ENCODE measurements at places on chromosomes 11 and 22. TPM values are rescaled to one million over a fixed set of nuclear protein-coding genes. Genes with fewer than 3 reads are reported as not detected.

TST gene
- 42.7 TPM for total RNA-seq

HEPN1 gene
- not detected for total RNA-seq

OR51S1 gene
- not detected for total RNA-seq

OR10A2 gene
- total RNA-seq: not detected

IGHMBP2 gene
- total RNA-seq: 18.1 TPM

APOBEC3B gene
- 1.4 TPM for total RNA-seq

TBC1D10A gene
- total RNA-seq: 39.3 TPM

EIF3D gene
- 228 TPM for total RNA-seq

DNA sequence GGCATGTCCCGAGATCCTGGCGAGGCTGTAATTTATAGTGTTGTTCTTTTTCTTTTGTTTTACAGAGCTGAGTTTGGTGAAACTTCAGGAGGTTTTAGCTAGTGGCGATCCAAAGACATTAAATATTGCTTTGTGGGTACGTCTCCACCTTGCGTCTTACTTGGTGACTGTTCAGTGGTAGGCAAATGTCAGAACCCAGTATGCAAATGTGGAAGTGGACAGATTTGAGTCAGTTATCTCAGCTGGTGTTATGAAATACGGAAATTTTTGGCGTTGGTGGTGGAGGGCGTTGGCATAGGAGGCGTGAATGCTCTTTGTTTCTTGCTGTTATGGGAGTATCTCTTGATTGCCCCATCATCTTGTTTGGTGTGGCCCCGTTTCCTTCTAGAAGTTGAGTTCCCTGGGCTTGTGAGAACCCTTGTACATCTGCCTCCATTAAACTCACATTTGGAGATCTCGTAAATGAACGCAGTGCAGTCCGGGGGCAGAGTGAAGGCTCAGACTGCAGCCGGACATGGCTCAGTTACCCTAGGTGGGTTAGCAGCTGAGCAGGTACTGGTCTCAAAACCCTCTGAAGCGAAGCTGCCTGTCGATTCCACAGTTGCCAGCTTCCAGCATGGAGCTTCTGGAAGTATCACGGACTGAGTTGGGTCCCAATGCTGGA is 39.9 kb downstream of the PTPRJ start:
- H3K36me3 ChIP-seq: no peaks in the 10 kb centered on the region
- no peaks in the 10 kb centered on the region for H3K27me3 ChIP-seq
- no peak overlapping the region for H3K4me3 ChIP-seq
- no peak for DNase-seq

DNA sequence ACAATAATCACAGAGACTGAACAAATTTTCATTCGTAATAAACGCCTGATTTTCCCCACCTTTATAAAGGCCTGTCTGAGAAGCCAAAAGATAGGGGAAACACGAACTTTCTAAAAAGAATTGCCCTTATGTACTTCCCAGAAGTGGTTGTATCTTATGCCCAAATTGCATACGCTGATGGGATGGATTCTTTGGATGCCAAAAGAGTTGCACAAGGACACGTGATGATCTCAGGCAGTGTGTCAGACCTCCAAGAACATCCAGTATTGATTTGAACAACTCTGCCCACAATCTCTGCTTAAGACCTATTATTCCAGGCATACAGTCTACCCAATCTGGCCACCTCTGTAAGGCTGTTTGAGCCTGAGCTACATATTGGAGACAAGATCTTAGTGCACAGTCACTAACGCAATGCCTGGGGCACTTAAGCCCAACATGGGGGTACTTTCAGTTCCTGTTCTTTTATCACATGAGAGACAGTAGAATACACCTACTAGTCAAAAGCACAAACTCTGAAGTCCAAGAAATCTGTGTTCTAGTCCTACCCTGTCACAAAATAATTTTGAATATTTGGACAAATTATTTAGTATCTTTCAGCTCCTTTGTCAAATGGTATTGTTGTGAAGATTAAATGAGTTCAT is 38.9 kb downstream of the OR10A6 start:
- H3K27ac ChIP-seq: no peak overlapping the region
- H3K36me3 ChIP-seq: no peaks in the 10 kb centered on the region
- DNase-seq: no peak
- H3K4me1 ChIP-seq: no peaks in the 10 kb centered on the region
- no peak overlapping the region for H3K4me3 ChIP-seq

- H3K36me3 ChIP-seq: no peaks in the 10 kb centered on the region
- DNase-seq: peak; percentile 7
- H3K4me1 ChIP-seq: no peaks in the 10 kb centered on the region
- H3K4me3 ChIP-seq: no peak overlapping the region
- H3K27me3 ChIP-seq: no peaks in the 10 kb centered on the region
These were observed 11.8 kb downstream of the UPB1 start for GRCh38 chr22:24506802-24507438.

- peak; percentile 56 for DNase-seq
- peaks cover 4% of the 10 kb centered on the region for H3K4me1 ChIP-seq
- H3K27me3 ChIP-seq: no peaks in the 10 kb centered on the region
- H3K36me3 ChIP-seq: no peaks in the 10 kb centered on the region
- H3K27ac ChIP-seq: peak overlapping the region; percentile 77
- H3K4me3 ChIP-seq: peak overlapping the region; percentile 70
These were observed 504 bp downstream of the CFL1 start for GRCh38 chr11:65857500-65857852.

GRCh38 chr11:132256528-132257279 is 886.3 kb downstream of the NTM start:
- no peaks in the 10 kb centered on the region for H3K27me3 ChIP-seq
- no peaks in the 10 kb centered on the region for H3K36me3 ChIP-seq
- no peak overlapping the region for H3K27ac ChIP-seq
- no peak for DNase-seq
- no peak overlapping the region for H3K4me3 ChIP-seq

DNA sequence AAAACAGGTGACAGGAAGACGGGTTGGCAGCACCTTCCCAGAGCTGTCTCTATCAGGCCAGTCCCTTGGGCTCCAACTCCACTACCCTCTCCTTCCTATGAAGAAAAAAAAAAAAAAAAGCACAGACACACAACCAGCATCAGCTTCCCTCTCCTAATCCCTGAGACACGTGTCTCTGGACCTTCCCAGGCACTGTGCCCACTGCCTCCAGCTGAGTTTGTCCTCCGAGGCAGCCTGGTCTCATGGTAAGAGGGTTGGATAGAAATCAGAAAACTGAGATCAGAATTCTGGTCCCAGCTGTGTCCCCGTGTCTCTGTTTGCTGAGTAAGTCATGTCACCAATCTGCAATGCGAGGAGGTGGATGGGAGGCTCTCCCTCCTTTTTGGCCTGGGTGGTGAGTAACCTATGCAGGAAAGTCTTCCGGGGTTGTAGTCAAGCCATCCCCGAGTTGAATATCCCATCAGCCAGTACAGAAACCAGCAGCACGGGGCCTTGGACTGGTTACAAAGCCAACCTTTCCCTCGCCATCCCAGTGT is 193.7 kb upstream of the TBCEL start:
- H3K27me3 ChIP-seq: no peaks in the 10 kb centered on the region
- H3K4me1 ChIP-seq: no peaks in the 10 kb centered on the region
- no peaks in the 10 kb centered on the region for H3K36me3 ChIP-seq
- H3K27ac ChIP-seq: no peak overlapping the region

DNA sequence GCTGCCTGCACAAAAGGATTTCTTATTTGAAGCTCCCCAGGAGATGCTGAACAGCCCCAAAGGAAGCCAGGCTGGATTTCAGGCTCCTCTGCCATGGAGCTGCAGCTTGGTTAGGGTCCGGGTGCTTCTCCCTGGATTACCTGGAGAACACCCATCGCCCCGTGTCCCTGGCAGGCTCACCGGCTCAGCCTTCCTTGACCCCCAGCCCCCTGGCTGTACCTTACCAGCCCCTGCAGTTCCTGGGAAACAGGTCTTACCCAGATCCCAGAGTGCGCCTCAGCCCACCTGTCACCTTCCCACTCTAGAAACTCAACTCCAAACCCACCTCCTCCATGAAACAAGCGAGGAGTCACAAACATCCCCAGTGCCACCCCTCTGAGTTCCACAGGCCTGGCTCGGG is 45.3 kb upstream of the CD5 start:
- H3K36me3 ChIP-seq: no peaks in the 10 kb centered on the region
- no peak overlapping the region for H3K4me3 ChIP-seq
- no peak overlapping the region for H3K27ac ChIP-seq
- no peak for DNase-seq
- no peaks in the 10 kb centered on the region for H3K27me3 ChIP-seq
- H3K4me1 ChIP-seq: no peaks in the 10 kb centered on the region

- no peak overlapping the region for H3K27ac ChIP-seq
- no peak for DNase-seq
- H3K36me3 ChIP-seq: no peaks in the 10 kb centered on the region
- H3K27me3 ChIP-seq: no peaks in the 10 kb centered on the region
- H3K4me3 ChIP-seq: no peak overlapping the region
- no peaks in the 10 kb centered on the region for H3K4me1 ChIP-seq
These were observed 25.3 kb downstream of the CEP295 start for GRCh38 chr11:93686812-93687211.

DNA sequence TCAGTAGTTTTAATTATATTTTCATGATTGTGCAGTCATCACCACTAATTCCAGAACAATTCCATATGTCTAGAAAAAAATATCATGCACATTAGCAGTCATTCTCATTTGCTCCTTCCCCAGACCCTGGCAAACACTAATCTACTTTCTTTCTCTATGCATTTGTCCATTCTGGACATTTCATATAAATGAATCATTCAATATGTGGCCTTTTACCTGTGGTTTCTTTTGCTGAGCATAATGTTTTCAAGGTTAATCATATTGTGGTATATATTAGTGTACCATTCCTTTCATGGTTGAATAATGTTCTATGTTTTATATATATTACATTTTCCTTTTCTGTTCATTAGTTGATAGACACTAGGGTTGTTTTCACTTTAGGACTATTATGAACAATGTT is 811.1 kb upstream of the RAG2 start:
- no peaks in the 10 kb centered on the region for H3K36me3 ChIP-seq
- no peak overlapping the region for H3K4me3 ChIP-seq
- H3K27me3 ChIP-seq: no peaks in the 10 kb centered on the region
- H3K4me1 ChIP-seq: no peaks in the 10 kb centered on the region
- DNase-seq: no peak

- H3K36me3 ChIP-seq: no peaks in the 10 kb centered on the region
- DNase-seq: no peak
- no peaks in the 10 kb centered on the region for H3K4me1 ChIP-seq
- H3K27ac ChIP-seq: no peak overlapping the region
- no peaks in the 10 kb centered on the region for H3K27me3 ChIP-seq
- no peak overlapping the region for H3K4me3 ChIP-seq
These were observed 10.4 kb upstream of the EIF3M start for GRCh38 chr11:32573228-32573627.

DNA sequence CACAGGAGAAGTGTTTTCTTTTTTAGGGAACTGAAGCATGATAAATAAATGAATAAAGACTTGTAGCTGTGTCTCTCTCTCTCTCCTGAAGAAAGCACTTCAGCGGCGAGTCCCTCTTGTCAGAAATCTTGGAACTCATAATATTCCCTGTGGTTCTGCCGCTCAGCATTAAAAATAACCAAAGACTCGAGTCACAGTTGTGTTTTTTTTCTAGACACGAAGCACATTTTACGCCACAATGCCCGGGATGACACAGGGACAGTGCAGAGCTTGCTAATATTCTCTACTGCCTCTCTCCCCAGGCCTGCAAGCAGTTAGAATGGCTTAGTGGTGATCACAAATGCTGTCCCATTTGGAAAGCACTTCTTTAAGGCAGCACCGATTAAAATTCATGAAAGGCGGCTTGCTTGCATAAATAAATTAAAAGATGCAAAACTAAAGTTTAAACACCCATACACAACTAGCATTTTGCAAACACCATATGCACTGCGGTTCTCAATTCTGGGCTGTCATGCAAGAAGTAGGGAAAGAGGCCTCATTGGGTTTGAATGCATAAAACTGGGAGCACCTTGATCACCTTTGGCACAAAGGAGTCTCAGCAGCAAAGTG is 597.4 kb downstream of the SOX6 start:
- DNase-seq: no peak
- no peaks in the 10 kb centered on the region for H3K36me3 ChIP-seq
- no peak overlapping the region for H3K27ac ChIP-seq

DNA sequence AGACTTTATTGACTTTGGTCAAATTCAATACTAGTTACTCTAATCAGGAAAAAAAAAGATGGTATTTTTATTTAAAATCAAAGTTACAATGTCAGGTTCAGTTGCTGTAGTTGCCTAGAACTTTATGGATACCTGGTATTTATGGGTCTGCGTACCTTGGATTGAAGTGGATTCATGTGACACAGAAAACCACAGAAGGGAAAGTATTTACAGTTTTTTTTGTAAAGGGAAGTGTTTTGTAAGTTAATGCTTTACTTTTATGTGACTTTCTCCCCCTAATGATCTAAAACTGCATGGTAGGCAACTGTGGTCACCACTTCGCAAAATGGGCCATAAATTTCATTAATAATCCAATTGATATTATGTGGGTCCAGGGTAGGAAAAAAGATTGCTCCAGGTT is 65.2 kb upstream of the ADA2 start:
- H3K27me3 ChIP-seq: no peaks in the 10 kb centered on the region
- H3K4me3 ChIP-seq: no peak overlapping the region
- H3K36me3 ChIP-seq: no peaks in the 10 kb centered on the region
- no peak for DNase-seq

DNA sequence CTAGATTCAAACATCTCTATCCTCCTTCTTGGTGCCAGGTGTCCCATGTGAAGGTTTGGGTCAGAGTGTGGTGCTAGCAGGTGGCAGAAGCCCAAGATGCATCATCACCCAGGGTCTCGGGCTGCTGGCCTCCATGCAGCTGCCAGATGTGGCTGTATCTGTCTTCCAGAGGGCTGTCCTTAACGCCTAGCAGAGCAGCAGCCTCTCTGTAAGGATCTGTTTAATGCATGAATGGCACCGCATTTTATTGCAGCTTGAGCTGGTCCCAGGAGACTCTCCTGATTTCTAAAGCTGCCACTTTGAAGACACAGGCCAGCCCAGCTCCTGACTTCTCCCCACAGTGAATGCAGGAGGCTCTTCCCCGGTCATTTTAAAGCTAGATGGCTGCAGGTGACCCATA is 26.3 kb downstream of the SLC1A2 start:
- no peak for DNase-seq
- no peaks in the 10 kb centered on the region for H3K36me3 ChIP-seq
- no peak overlapping the region for H3K27ac ChIP-seq
- no peaks in the 10 kb centered on the region for H3K4me1 ChIP-seq
- no peak overlapping the region for H3K4me3 ChIP-seq
- H3K27me3 ChIP-seq: no peaks in the 10 kb centered on the region

DNA sequence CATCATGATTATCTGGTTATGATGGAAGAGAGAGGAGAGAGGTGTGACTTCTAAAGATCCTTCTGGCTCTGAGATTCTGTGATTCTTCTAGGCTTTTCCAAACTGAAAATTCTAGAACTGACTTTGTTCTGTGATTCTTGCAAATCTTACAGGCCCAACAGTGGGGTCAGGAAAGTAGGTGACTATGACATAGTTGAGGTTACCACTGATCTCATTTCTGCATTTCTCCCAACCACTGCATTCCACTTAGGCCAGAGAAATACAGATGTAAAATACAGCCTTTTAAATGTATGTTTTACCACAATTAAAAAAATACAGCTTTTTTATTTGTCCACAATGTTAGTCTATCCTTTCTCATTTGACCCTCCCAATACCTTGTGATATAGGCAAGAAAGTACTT is 83.7 kb downstream of the STIM1 start:
- no peak overlapping the region for H3K4me3 ChIP-seq
- no peak for DNase-seq
- H3K36me3 ChIP-seq: no peaks in the 10 kb centered on the region
- no peaks in the 10 kb centered on the region for H3K27me3 ChIP-seq
- peaks cover 34% of the 10 kb centered on the region for H3K4me1 ChIP-seq
- no peak overlapping the region for H3K27ac ChIP-seq
